ENCODE measurements at places on chromosomes 6 and 20.
A peak's percentile ranks its signal among the peaks of the same experiment; 100 is the strongest.

DNA sequence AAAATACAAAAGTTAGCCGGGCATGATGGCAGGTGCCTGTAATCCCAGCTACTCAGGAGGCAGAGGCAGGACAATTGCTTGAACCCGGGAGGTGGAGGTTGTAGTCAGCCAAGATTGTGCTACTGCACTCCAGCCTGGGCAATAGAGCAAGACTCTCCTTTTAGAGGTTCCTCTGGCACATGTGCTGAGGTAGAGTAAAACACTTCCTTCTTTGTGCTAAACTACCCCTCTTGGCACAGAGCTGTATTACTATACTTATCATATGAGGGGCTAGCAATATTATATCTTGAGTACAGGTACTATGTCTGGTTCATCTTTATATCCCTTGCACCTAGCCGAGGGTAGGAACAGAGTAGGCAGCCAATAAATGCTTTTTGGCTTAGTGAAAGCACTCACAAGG, 40.2 kb upstream of the SAMHD1 start:
- no peak for DNase-seq

DNA sequence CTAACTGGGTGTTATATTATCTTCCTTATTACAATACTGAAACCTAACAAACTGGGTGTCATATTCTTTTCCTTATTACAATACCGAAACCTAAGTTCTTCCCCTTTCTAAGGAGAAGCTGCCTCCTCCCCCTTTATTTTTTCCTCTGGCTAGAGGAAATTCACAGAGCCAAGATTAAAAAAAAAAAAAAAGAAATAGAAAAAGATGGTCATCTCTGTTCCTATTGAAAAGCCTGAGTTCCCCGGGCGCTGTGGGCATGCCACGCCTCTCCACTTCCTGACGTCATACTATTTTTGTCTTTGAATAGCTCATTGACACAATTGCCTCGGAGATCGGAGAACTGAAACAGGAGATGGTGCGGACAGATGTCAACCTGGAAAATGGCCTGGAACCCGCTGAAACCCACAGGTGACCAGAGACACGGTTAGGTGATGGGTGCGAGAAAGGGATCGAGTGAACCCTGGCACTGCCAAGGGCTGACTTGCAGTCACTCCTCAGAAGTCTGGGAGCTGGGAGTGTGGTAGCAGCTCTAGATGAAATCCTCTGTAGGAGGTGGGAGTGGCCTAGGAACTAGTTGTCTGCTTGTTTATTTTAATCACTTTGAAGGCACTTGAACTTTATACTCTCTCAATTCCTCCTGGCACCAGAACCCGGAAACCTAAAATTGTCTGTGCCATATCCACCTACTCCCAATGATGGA, 82.2 kb upstream of the NAA20 start:
- DNase-seq: no peak

DNA sequence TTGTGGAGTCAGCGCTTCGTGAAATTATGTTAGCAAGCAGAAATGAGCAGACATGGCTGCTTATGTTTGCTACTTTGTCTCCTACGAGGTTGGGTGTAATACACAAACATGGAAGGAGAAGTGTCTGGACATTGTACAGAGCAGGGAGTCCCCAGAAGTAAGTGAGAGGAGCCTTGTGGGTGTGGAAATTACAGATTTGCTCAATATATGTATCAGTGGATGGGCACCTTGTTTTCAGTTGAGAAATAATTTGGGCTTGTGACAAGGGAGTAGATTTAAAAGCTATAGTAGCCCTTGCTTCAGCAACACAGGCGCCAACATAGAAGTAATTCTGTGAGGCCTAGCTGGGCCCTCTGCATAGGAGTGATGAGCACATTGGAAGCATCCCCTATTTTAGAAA, 49.2 kb downstream of the HECA start:
- DNase-seq: no peak

GRCh38 chr6:32943864-32944649, 3.2 kb upstream of the HLA-DMB start:
- DNase-seq: no peak

GRCh38 chr6:56764081-56764566, 121.4 kb upstream of the DST start:
- peak; percentile 65 for DNase-seq

- no peak for DNase-seq
These were observed 39.6 kb upstream of the GTSF1L start for GRCh38 chr20:43766385-43766784.

DNA sequence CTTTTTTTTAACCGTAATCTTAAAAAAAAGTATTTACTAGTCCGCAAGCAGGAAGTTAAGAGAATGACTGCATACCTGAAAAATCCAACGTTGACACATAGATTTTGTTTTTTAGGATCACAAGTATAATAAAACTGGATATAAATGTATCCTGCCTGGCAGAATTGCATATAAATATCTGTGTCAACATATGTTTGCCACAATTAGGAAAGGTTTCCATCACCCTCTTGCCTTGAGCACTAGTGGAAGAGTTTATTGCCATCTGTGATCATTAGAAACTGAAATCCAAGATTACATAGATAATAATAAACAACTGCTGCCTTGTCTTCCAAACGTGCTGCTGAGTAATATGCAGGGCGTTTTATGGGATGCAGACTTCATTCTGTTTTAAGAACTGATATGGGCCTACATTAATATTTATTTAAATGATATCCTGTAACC, 27.9 kb downstream of the PLEKHG1 start:
- DNase-seq: no peak

- peak; percentile 95 for DNase-seq
These were observed 12.2 kb upstream of the SERPINB1 start for GRCh38 chr6:2853769-2854395.

- no peak for DNase-seq
These were observed 1.7 kb downstream of the TAAR6 start for GRCh38 chr6:132571774-132572173.

GRCh38 chr6:165876588-165876987, 213.5 kb upstream of the PDE10A start:
- DNase-seq: no peak

- DNase-seq: no peak
These were observed 85.3 kb downstream of the JARID2 start for GRCh38 chr6:15331143-15331542.

DNA sequence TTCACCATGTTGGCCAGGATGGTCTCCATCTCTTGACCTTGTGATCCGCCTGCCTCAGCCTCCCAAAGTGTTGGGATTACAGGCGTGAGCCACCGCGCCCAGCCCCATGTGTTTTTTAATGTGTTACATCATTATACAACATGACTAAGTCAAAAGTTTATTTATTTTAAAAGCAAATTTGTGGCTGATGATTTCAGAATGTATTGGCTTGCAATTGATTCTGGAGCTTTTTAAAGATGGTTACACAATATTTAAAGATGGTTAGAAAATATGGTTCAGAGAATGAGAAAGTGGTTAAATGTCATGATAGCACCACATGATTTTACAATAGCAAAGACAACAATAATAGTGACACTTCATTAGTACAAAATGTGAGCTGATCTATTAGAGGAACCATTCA, 80.5 kb downstream of the SASH1 start:
- DNase-seq: no peak

GRCh38 chr6:100944644-100945043, 63.5 kb upstream of the ASCC3 start:
- DNase-seq: no peak

DNA sequence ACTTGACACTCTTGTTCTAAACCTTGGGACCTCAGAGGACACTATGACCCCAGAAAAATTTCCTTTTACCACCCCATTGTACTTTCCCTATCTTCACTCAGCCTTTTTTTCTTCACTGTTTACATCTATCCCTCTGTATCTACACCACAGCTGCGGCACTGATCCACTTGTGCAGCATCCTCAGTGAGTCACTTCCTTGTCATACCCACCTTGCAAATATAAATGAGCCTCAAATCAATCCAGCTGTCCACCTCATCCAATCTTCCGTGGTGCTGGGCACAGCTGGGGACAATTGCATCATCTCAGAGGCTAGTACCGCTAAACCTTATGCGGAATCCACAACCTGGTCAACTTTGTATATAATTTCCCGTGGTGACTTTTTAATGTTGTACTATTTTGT, 710.5 kb downstream of the QKI start:
- no peak for DNase-seq

DNA sequence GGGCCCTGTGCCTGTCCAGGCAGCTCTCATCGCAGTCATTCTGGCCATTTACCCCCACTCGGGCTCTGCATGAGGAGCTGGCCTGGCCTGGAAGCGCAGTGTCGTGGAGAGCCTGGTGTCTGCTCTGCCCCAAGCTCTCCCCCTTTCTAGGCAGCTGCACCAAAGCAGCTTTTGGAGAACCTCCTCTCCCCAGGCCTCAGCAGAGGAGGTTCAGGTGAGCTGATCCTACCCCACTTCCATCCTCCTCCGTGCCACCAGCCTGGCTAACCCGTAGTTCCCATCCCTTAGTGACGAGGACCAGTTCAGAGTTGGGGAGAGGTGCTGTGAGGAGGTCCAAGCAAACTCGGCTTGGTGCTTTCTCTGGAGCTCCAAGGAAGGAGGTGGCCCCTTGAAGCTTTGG, 30.5 kb upstream of the PHACTR3 start:
- DNase-seq: no peak

DNA sequence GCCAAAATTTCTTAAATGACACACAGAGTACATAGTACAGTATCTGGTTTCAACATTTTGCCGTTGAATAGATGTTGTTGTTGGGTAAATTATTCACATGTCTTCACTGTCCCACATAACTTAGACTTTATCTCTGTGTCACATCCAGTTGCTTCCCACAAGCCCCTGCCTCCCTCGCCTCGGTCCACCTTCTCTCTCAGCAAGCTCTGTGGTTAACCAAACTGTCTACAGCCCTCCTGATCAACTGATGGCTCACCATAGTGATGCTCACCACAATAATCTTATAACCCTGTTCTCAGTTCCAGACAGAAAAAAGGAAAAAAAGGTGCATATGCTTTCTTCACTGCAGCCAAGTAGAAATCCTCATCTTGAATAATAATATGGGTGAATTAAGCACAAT, 23.0 kb downstream of the IL17F start:
- DNase-seq: no peak

GRCh38 chr20:34382174-34382573, 19.1 kb downstream of the ITCH start:
- no peak for DNase-seq

GRCh38 chr6:163679753-163680152, 265.2 kb downstream of the QKI start:
- DNase-seq: no peak

DNA sequence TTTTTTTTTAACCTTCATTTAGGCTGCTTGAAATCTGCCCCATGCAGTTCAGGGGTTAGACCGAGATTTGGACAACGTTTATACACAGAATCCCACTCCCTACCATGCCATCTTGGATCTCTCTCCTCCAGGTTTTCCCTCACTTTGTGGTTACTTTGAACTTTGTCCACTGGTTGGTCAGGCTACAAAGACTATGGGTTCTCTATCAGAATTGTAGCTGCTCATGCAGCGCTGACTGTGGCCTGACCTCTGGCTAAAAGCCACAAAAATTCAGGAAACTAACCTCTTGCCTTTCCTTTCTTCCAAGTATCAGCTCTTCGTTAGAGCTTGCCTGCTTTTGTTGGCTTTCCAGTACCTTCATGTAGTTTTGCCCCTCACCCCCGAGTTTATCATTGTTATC, 44.9 kb upstream of the KCNG1 start:
- no peak for DNase-seq

DNA sequence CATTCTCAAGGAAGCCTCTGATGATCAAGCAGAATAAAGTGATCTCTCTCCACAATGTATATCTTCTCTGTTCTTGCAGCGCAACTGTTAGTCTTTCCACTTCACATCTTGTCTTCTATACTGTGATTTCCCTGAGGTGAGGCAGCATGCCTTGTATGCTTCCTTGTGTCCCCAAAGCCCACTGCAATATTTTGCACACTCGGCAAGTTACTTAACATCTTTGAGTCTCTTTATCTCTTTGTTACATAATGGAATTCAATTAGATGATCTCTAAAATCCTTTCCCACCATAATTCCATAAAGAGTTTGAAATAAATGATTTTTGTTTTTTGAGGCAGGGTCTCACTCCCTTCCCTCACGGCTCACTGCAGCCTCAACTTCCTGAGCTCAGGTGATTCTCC, 40.4 kb upstream of the ALDH8A1 start:
- no peak for DNase-seq

DNA sequence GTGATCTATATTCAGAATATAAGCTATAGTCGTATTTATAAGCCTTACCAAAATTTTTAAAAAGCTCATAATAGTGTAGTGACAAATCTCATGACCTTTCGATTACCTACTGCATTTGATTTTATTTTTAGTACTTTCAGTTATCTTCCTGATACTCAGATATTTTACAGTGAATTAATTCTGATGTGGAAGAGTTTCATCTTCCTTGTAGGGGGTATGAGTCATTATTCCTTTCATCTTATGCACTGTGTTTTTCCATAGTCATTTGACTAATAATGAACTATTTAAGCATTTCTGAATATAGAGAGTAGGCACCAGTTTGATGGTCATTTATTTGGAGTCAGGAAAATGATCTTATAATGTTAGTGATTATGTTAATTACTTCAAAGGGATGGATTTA, 36.4 kb downstream of the HDGFL1 start:
- DNase-seq: no peak

- DNase-seq: no peak
These were observed 57.0 kb upstream of the FRMD1 start for GRCh38 chr6:168136001-168136400.

DNA sequence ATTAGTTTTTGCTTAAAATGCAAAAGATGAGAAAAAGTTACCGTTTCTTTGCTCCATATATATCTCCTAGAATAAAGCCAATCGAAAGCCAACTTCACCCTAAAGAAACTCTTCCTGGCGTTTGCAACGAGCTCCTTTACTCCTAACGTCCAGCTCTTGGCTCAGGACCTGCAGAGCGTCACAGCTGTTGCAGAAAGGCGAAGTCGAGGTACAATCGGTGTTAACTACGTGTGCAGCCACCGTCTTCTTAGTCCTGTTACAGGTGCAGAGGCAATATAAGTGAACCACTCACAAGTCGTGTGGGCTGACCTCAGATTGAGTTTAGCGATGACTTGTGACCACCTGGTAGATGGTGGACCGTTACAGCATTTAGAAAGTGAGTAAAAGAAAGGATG, 113.1 kb downstream of the TRIM27 start:
- no peak for DNase-seq

DNA sequence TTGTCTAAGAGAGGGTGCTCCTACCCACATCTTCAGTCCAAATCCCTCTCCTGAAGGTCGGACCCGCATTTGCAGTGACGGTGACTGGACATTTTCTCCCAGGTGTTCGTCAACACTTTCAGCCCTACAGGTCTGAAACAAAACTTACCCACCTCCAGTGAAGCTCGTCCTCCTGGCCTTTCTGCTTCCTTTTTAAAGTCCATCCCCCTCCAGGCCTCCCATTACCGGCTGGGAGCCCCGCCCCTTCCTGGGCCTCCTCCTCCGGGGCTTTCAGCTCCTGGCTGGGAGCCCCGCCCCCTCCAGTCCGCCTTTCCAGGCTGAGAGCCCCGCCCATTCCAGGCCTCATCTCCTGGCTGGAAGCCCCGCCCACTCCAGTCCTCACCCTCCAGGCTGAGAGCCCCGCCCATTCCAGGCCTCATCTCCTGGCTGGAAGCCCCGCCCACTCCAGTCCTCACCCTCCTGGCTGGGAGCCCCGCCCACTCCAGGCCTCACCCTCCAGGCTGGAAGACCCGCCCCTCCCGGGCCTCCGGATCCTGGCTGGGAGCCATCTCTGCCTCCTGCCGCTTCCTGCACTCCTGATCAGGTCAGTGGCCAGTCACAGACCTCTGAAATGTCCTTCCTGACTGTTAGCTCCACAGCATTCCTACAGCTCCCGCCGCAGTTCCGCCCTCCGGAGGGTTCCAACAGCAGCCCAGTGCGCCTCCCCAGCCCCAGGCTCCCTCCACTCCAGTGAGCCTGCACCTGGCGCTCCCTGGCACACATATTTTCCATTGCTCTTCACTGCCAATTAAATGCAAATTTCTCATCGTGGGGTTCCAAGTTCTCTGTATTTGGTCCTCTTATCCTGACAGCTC, 98.5 kb downstream of the LY86 start:
- peak; percentile 77 for DNase-seq

Data from SW 1271 (cell line).